ENCODE measurements at places on chromosomes 7 and 10.

DNA sequence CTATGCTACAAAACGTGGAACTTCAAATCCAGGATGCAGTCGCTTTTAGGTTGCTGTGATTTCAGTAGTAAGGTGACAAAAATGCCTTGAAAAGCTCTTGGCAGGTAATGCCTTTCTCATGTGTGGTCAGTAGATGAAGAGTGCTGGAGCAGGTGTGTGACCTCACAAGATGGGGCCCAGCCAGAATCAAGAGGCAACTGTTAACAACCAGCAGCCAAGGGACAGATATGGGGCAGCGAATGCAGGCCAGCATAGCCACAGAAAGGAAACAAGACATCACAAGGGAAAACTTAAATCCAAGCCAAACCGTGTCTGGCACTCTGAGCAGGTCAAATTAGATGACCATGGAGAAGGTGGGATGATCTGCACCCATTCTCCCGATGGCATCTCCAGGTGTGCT is 12.3 kb downstream of the HUS1 start:
- DNase-seq = no peak

GRCh38 chr10:129761981-129762956 is 201.8 kb downstream of the EBF3 start:
- DNase-seq = peak; percentile 49

DNA sequence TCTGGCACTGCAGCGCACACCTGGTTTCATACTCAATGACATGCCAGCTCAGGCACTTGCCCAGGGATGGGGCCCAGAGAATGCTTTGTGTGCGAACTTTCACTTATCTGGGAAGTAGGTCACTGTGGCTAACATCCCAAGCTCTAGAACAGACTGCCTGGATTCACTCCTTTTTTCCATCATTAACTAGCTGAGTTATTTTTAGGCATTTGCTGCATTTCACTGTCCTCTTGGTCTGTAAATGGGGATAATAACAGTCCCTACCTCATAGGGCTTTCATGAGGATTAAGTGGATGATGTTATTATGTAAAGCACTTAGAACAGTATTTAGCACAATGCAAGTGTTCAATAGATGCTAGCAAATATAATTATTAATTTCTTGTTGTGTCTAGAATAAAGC is 98.7 kb upstream of the DOCK1 start:
- DNase-seq = no peak

GRCh38 chr10:132521466-132522102 is 16.0 kb upstream of the INPP5A start:
- no peak for DNase-seq

DNA sequence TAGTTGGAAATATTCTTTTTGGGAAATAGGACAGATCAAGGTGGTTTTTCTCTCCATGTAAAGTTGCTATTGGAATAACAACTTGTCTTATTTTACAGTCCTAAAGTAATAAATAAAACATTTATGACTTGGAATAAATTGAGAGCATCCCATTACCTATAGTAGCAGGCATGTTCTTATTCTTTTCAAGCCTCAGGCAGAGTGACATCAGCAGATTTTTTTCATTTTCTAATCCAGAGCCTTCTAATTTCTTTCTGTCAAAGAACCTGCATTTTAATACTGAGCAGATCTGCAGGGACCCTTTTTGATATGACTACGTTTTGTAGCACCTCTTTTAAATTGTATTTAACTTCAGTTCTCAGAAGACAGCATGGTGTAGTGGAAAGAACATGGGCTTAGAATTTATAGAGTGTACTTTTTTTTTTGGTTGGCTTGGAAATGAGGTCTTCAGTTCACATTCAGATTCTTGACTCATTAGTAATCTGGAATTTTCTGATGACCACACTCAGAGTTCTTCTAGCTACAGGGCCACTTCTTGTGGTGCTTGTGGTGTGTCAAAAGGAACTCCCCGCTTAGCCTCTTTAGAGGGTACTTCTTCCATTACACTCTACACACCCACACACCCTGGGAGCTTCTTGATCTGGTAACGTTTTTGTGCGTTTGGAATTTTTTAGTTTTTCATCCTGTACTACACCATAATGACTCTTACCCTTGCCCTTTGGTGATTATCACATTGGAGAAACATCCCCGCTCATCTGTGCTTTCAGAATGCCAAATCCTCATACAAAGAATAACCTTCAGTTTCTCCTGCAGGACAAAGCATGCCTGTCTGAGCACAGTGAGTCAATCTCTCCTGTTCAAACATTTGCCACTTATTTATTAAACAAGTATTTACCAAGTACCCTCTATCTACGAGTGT is 34.6 kb downstream of the AGK start:
- no peak for DNase-seq

DNA sequence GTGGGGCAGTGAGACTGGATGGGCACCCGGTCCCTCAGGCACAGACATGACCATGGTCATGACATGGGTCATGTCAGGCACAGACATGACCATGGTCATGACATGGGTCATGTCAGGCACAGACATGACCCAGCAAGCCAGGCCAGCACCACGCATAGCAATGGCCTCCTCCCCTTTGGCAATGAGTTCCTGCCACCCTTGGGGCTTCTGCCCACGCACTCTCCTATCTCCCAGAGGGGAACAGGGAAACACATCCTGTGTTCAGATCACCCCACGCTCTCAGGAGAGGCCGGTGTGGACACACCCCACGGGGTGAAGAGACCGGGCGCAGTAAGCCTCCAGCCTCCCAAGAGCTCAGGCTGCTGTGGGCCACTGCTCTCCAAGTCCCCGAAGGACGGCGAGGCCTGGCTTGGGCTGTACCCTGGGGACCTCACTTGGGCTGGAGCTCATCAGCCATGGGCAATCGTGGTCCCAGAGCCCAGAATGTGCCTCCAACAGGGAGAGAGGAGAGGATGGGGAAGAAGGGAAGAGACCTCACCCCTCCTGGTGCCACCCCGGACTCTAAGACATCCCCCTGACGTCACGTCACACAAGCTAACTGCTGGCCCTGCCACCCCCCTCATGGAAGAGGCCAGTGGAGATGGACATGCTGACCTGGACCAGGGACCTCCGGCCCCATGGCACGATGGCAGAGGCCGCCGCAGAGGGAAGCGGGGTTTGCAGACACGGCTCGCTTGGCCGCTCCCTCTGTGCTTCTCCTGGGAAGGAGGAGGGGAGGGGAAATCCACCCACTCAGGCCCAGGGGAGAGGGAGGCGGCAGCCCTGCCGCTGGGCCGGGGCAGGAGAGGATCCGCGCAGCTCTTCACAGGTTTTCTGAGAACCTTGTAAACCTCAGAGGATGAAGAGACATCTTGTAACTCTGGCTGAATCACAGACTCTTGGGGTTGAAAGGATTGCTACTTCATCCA is 269.6 kb downstream of the ELFN1 start:
- DNase-seq = no peak

DNA sequence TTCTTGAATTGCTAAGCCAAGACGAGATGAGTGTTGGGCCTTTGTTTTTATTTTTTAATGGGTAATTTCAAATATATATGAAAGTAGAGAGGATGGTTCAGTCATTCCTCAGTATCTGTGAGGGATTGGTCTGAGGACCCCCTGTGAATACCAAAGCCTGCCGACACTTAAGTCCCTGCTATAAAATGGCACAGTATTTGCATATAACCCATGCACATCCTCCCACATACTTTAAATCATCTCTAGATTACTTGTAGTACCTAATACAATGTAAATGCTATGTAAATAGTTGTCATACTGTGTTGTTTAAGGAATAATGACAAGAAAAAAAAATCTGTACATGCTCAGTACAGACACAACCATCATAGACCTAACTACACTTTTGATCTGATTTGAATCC is 73.4 kb downstream of the NOD1 start:
- DNase-seq = no peak

GRCh38 chr7:27173511-27173955 is 587 bp downstream of the HOXA10 start:
- no peak for DNase-seq

DNA sequence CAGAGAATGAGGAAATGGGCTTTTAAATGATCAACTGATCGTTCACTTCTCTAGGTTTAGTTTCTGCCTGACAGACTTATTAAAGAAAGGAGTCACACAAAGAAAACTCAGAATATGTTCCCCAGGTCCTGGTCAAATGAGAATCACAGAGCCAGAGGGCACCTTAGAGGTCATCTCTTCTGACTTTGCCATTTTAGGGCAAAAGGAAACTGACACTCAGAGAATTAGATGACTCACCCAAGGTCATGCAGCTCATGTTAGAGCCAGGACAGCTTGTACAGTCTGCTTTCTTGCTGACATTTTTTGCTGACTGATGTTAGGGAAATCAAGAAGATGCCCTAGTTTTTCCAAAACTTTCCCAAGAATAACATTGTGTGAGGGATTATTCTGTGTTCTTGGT is 312.7 kb upstream of the SP8 start:
- DNase-seq = no peak

GRCh38 chr10:83572036-83572435 is 567.3 kb upstream of the GHITM start:
- DNase-seq = no peak

DNA sequence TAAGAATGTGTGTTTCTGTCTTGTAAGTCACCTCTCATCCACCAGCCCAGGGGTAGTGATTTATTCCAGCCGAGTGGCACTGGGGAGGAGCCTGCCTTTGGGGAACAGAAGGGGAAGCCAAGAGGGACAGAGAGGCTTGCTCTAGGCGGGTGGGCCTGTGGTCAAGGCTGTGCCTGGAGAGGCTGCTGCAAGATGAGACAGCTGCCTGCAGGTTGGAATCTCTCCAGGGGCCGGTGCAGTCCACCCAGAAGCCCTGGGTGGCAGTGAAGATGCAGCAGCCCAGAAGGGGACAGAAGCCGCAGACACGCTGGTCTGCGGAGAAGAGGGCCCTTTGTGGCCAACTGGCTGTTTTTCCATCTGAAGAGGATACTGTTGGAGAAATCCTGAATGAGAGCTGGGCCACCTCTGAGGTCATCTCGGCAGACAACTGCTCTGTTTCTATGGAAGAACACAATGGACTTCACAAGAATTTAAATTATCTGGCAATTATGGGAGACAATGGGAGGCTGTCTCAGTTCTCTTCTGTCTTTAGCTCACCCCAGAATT is 175.7 kb downstream of the GFRA1 start:
- DNase-seq = no peak

GRCh38 chr7:44445986-44446671 is 44.3 kb downstream of the NUDCD3 start:
- no peak for DNase-seq

- no peak for DNase-seq
Observed at GRCh38 chr10:58028597-58029366, 238.9 kb downstream of the IPMK start.

- DNase-seq = no peak
Observed at GRCh38 chr7:99340659-99341058, 15.0 kb downstream of the ARPC1A start.

DNA sequence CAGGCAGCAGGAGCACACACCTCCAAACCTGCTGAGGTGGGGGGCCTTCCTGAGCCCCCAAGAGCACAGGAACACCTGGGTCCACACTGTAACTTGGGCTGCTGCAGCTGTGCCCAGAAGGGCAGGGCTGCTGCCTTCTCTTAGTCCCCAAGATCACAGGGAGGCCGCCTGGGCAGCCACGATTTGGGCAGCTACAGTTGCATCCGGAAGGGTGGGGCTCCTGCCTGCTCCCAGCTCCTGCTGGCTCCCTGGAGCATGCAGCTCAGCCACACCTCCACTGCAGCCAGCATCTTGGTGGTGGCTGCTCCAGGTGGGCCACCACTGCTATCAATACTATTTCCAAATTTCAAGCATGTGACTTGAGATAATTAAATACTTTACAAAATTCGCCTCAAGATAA is 38.5 kb upstream of the AGMO start:
- no peak for DNase-seq

DNA sequence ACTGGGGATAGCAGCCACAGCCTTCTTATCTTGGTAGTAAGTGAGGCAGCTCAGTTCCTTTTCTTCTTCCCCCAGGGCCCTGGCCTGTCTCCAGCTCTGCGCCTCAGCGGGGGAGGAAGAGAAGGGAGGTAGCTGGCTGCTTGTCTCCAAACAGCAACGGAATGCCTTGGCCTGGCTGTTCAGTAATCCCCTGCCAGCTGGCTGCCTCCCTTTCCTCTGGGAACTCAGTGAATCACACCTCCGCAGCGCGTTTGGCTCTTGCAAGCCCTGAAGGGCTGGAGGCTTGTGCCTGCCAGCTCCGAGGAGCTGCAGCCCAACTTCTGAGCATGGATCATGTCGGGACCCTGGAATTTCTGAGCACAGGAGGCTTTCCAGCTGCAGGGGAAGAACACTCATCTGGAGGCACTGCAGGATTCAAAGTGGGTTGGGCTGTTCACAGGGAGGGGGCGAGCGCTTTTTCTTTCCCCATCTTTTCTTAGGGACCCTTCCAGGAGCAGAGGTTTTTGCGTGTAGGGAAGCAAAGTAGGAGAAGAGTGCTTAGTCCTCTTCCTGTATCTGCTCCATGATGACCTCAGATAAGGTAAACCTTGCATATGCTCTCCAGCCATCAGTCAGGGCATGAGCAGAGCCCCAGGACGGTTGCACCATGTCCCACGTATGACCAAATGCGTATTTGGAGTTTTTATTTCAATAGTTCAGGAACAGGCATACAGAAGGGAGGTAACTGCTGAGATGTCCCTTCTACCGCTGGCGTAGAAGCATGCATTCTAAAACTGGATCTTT is 253.2 kb upstream of the INHBA start:
- peak; percentile 92 for DNase-seq

DNA sequence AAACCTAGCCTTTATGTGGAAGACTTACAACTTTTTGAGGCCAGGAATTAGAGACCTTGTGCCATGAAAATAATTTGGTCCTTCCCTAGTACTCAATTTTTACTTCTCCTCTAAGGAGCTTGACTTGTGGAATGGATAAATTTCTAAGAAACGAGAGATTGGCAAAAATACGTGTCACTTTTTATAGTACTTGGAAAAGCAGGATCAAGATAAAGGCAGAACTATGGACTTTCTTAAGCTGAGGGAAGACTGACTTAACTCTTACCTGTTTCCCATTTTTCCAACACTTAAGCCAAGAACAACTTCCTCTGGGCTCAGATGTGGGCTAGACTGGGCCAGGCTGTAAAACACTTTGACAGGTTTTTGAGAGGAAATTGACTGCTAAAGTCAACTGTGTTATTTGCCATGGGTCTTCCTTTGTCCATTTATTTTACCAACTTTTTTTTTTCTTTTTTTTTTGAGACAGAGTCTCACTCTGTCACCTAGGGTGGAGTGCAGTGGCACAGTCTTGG is 2.0 kb upstream of the WBP1L start:
- DNase-seq = no peak

DNA sequence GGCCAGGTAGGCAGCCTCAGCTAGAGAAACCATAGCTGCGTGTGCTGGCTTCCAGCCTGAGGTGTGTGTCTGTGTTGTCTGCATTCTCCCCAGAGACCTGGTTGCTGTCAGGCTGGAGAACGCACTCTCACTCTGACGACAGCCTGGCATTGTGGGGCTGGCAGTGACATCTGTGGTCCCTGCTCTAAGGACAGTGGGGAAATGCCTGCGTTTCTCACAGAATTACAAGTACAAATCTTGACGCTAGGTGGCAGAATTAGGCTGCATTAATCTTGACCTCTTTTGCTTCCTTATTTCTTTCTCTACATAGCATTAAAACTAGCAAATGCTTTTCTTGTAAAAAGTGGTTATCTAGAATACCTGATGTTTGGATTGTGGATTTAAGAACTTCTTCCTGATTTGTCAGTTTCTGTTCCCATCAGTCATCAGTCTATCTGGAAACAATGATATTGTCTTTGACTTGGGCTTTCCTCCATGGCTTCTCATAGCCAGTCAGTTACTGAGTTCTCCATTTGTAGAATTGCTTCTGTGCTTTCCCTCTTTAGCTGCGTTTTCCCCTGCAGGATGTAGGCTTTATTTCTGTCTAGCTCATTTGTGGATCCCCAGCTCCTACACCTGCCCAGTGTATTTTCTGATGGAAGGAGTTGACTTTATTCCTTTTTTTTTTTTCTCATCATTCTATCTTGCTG is 86.0 kb downstream of the FANK1 start:
- DNase-seq = peak; percentile 44
